ENCODE measurements at places on chromosomes 1 and 21. TPM values are rescaled to one million over a fixed set of nuclear protein-coding genes. Genes with fewer than 3 reads are reported as not detected.

The DIRAS3 gene
- 0.07 TPM for total RNA-seq

The C1orf226 gene
- 1.6 TPM for total RNA-seq

The OMA1 gene
- 40.2 TPM for total RNA-seq

The LRRC47 gene
- 46.7 TPM for total RNA-seq

The GJA5 gene
- under 0.01 TPM for total RNA-seq

The RRP1 gene
- total RNA-seq, result 28.7 TPM

The CD53 gene
- total RNA-seq, result not detected

The PDPN gene
- 3.1 TPM for total RNA-seq

The C1orf115 gene
- total RNA-seq, result 4.6 TPM

The DMBX1 gene
- not detected for total RNA-seq

The OXCT2 gene
- 1.7 TPM for total RNA-seq

The MPL gene
- total RNA-seq, result not detected

The ARHGEF19 gene
- 5.1 TPM for total RNA-seq
